ENCODE measurements at places on chromosomes 11 and 22. TPM values are rescaled to one million over a fixed set of nuclear protein-coding genes. Genes with fewer than 3 reads are reported as not detected.
A peak's percentile ranks its signal among the peaks of the same experiment; 100 is the strongest.

DNA sequence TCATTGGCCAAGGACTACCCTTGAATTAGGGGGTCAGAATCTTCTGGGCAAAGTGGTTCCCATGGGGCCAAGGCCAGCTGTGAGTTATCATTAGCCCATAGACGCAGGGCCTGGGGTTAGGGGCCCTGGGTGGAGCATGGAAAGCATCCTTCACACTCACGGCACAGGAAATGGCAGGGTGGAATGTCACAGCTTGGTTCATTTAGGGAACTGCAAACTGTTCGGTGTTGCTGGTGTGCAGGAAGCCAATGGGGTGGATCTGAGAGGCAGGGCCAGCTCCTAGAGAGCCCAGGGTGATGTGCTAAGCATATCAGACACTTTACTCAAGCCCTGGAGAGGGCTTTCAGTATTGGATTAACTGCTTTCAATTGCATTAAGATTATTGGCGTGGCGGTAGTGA lies 42.9 kb downstream of the TECTA start:
- H3K27me3 ChIP-seq = no peaks in the 10 kb centered on the region
- peaks cover 3% of the 10 kb centered on the region for H3K4me1 ChIP-seq
- no peak overlapping the region for H3K4me3 ChIP-seq
- H3K27ac ChIP-seq = no peak overlapping the region
- no peaks in the 10 kb centered on the region for H3K36me3 ChIP-seq

DNA sequence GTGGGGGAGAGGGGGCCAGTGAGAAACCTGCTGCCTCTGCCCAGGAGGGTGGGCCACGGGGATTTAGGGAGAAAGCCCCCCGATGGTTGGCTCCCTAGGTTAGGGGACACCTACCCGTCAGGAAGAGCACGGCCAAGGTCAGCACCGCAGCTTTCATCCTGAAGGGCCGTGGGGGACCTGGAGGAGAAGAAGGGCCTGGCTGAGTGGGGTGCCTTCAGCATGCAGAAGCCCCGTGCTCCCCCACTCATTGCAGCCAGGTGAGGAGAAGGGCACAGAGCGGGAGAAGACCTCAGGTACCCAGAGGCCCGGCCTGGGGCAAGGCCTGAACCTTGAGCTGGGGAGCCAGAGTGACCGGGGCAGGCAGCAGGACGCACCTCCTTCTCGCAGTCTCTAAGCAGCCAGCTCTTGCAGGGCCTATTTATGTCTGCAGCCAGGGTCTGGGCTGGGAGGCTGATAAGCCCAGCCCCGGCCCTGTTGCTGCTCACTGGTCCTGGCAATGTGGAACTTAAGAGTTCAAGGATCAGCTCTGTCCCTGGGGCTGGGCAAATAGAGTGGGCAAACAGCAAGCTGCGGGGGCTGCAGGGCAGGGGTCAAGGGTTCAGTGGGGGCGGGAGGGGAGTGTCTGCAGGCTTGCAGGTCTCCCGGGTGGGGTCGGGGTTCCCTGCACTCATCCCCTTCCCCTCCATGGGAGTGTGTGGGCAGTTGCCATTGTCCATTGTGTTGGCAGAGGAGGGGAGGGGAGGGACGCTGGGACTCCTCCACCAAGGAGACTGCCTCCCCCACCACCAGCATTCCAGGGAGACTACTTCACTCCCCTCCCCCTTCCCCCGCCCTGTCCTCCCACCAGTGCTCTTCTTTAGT lies at the start of gene APOA1:
Gene APOA1, minus strand, starts transcription at position 392 of the 861 bp plus-strand sequence. Its CDS starts 235 bp downstream, at position 157.
- no peaks in the 10 kb centered on the region for H3K36me3 ChIP-seq
- DNase-seq = peak; percentile 21

DNA sequence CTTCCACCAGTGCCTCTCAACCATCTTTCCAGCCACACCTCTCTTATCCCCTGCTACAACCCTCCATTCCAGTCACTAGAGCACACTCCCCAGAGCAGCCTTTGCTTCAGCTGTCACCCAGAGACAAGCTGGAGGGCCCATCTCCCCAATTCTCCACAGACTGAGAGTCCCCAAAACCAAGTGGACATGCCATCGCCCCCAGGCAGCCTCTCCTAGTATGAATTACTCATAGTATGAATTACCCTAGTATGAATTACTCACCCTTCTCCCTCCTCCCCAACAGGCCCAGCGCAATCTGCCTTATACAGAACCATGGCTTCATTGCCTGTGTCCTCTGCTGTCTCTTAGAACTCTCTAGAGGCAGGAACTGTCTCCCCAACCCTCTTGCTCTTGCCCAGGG lies 24.8 kb downstream of the MYH9 start:
- H3K4me3 ChIP-seq = peak overlapping the region; percentile 66
- no peaks in the 10 kb centered on the region for H3K27me3 ChIP-seq
- peak overlapping the region; percentile 88 for H3K27ac ChIP-seq
- no peak for DNase-seq
- H3K36me3 ChIP-seq = peaks cover 20% of the 10 kb centered on the region

DNA sequence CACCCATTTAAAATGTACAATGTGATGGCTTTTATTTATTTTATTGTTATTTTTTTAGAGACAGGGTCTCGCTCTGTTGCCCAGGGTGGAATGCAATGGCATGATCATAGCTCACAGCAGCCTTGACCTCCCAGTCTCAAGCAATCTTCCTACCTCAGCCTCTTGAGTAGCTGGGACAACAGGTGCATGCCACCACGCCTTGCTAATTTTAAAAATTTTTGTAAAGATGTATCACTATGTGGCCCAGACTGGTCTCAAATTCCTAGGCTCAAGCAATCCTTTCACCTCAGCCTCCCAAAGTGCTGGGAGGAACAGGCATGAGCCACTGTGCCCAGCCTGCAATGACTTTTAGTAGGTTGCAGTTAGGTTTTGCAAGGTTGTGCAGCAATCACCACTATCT lies 14.3 kb downstream of the CLDN5 start:
- peaks cover 63% of the 10 kb centered on the region for H3K36me3 ChIP-seq
- no peak for DNase-seq
- peaks cover 23% of the 10 kb centered on the region for H3K4me1 ChIP-seq
- H3K27me3 ChIP-seq = no peaks in the 10 kb centered on the region
- no peak overlapping the region for H3K4me3 ChIP-seq

GRCh38 chr22:28426346-28427132 lies 253.1 kb downstream of the TTC28 start:
- H3K4me3 ChIP-seq = no peak overlapping the region
- no peak overlapping the region for H3K27ac ChIP-seq
- DNase-seq = no peak
- H3K27me3 ChIP-seq = no peaks in the 10 kb centered on the region
- no peaks in the 10 kb centered on the region for H3K4me1 ChIP-seq

GRCh38 chr22:24407278-24407665 lies 20.1 kb upstream of the ADORA2A start:
- H3K4me3 ChIP-seq = peak overlapping the region; percentile 58
- H3K4me1 ChIP-seq = peaks cover 49% of the 10 kb centered on the region
- H3K36me3 ChIP-seq = peaks cover 17% of the 10 kb centered on the region

Gene OR4C46
- total RNA-seq = not detected

Gene KRTAP5-8
- total RNA-seq = not detected
